ENCODE measurements at places on chromosomes 5 and 9.

DNA sequence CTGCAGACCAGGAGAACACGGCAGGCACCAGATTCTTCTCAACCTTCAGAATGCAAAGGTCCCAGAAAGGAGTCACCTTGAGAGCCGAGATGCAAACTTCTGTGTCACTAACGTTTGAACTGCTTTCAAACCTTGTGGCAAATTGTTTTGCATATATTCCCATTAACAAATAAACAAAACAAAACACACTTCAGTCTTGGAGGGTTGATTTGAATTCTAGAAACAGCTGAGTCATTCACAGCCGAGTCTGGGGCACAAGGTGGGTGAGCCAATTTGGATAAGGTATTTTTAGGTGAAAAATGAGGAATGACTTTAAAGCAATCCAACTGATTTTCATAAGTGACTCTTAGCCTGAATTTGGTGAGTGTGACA, 38.8 kb upstream of the ANKRD33B start:
- no peak for ATAC-seq

GRCh38 chr5:147485046-147485445, 24.8 kb downstream of the DPYSL3 start:
- ATAC-seq = no peak

GRCh38 chr5:61347080-61347479, 15.0 kb downstream of the ZSWIM6 start:
- ATAC-seq = no peak

DNA sequence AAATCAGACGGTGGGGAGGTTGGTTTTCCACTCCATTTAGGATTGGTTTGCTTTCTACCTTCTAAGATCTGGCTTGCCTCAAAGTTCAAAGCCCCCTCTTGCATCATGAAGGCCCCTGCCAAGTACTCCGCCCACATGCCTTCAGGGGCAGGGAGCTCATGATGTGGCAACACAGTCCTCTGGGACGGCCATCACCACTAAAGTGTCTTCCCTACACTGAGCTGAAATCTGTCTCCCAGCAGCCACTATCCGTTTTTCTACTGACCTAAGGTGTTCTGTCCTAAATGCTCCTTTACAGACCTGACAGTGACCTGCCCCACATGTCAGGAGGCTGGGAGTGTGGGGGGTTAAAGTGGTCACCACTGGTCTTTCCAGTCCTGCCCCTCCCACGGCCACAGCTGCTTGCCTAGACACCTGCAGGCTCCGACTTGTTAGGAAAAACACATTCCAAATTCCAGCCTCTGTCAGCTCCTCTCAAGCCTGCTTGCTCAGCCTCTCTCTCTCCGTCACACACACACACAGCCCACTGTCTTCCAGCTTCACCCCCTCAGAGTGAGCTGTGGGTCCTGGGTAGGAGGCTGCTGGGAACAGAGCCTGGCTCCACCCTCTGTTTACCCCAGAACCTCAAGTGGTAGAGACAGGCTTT, 44.9 kb downstream of the SHB start:
- ATAC-seq = peak; percentile 79

- no peak for ATAC-seq
Observed at GRCh38 chr5:28473531-28474107, 1435.2 kb upstream of the CDH9 start.

DNA sequence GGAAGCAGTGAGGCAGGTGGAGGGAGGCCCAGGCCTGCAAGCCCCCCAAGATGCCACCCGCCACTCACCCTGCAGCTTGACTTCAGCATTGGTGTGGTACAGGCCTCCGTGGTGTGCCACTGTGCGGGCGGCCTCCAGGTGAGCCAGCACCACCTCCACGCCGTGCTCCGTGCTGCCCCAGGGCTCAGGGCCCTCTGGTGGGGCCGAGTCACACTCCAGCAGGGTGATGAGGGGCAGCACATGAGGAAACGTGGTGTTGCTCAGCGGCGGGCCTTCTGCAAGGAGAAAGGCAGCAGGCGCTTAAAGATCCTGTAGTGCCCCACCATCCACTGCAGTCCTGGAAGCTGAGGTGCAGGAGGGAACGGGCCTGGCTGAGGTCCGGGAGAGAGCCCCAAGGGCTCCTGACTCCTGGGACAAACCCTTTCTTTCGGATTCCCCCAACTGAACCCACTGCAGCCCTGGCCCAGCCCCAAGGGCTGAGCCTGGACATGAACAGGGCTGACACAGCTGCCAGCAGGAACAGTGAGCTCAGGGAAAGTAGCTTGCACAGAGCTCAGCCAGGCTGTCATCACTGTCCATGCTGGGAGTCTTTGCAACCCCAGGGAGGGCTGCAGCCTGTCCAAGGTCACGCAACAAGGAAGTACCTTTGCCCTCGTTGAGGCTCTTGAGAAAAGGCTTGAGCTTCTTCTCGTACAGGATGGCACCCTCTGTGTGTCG, 4.7 kb upstream of the TOR2A start:
- peak; percentile 35 for ATAC-seq

DNA sequence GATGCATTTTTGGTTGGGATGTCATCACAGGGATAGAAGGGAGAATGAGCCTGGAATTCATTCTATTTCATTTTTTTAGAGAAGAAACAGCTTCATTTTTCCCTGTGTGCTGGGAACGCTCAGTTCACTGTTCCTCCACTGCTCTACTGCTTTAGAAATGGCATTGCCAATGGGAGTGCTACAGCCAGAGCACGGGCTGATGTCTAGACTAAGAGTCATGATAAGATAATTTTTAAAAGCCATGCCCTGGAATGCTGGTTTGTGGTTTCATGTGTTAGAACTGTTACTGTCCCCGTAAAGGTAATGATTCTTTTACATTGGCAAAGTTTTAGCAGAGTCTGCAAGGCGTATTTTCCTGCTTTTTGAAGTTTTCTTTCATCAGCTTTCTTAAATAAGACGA, 119.6 kb downstream of the SEMA6A start:
- no peak for ATAC-seq

DNA sequence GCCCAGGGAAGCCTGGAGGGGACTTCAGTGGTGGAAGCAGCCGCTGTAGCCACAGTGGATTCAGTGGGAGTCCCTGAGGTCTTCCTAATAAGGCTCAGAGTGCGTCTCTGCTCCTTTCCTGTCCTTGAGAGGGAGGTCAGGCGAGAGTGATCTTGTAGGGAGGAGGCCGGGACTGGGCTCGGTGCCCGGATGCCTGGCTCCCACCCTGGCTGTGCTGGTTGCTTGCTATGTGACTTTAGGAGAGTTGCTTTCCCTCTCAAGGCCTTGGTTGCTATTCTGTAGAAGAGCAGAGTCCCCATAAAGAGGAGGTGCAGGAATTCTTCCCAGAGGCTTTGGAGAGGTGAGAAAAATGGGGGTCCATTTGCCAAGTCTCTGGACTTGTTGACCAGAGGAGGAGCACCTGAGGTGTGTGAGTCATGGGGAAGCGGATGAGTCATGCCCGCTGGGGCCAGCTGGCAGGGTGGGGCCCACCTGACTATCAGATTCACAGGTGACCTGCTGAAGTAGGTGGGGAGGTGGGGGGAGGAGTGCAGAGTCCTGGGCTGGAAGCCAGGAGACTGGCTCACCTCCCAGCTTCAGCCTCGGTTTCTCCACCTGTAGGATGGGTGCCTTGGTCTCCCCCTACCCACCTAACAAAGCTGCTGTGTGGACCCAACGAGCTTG, 13.8 kb downstream of the GSN start:
- ATAC-seq = peak; percentile 84

GRCh38 chr5:11909471-11909870, 5.2 kb upstream of the CTNND2 start:
- no peak for ATAC-seq

DNA sequence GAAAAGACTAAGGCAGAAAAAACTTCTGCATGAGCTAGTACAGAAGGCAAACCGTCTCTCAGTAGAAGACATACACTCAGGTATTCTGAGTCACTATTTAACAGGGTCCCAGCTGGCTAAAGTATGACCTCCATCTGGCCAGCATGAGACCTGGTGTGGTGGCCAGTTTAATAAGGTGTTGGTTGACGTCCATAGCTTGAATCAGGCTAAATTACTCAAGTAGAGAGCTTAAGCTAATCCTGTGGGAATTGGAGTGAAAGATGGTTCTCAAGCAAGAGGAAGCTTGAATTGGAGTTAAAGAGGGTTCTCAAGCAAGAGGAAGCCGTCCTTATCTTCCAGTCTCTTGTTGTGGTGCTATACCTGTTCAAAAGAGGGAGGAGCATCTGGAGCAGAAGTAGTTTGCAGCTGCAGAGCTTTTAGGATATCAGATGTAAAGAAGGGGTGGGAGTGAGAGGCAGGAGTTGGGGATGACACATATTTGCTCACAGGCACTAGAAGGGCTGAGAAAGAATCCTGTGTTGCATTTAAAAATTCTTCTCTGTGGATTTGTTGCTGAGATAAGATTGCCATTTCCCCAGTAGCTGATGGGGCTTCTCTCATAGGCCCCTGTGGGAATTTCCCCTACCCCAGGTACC, 136.1 kb upstream of the RUSC2 start:
- ATAC-seq = no peak

DNA sequence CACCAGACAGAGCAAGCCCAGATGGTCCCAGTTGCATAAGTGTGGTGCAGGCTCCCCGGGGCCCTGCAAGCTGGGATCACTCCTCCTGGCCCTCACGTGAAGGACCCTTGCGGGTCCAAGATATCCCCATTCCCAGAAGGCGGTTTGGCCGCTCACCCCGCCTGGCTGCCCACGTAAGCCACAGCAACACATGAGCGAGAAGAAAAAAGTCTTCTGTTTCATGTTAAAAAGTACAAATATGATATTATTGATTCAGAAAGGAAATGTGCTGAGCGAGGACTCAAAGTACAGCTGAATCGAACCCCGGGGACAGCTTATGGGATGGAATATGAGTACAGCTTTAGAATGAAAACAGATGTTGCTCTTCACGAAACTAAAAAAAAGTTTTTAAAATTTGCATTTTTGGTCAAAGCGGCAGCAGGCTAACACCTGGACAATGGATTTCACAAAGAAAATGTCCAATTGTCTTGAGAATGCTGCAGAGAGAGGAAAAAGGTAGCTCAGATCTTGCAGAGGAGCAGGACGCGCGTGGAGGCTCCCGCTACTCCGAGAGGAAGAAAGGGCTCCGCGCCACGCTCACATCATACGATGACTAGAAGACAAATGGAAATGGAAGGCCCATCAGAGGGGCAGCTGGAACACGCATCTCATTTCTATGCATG, 427.6 kb downstream of the IRX1 start:
- ATAC-seq = no peak

- ATAC-seq = no peak
Observed at GRCh38 chr5:113806250-113806649, 292.8 kb downstream of the YTHDC2 start.

GRCh38 chr9:95769473-95769872, 106.0 kb upstream of the ERCC6L2 start:
- ATAC-seq = no peak

GRCh38 chr9:84393266-84393950, 52.9 kb upstream of the SLC28A3 start:
- no peak for ATAC-seq

GRCh38 chr9:37650873-37651768, at the start of gene FRMPD1:
Gene FRMPD1 (plus strand): TSS chr9:37650954. CDS start chr9:37692642, 41,688 bp downstream.
- ATAC-seq = peak; percentile 96

DNA sequence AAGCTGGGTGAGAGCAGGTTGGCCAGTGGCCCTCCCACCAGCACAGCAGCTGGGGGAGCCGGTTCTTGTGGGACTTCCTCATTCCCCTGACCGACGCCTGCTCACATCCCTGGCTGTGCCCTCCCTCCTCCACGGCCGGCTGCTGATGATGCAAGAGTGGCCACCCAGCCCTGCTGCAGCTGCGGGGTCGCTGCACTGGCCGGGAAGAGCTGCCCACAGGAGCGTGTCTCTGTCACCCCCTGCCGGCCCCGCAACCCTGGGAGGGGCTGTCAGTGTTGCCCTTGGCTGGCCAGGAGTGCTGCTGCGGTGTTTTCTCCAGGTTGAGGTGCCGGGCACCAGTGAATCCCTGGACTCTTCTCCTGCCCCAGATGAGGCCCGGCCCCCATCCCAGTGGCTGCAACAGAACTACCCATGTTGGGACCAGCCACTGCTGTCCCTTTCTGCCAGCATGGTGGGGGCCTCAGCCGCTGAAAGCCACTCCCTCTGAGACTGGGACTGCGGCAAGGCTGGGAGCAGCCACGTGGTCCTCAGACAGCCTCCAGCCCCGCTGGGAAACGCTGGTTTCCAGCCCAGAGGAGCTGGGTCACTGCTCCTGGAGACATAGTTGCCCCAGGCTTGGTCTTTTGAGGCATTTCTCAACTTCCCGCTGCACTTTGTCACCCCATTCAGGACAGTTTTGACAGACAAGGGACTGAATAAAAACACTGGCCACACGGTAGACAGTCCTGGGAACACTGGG, 739 bp downstream of the CARD9 start:
- peak; percentile 68 for ATAC-seq

- ATAC-seq = no peak
Observed at GRCh38 chr9:23145467-23145866, 680.6 kb downstream of the ELAVL2 start.

DNA sequence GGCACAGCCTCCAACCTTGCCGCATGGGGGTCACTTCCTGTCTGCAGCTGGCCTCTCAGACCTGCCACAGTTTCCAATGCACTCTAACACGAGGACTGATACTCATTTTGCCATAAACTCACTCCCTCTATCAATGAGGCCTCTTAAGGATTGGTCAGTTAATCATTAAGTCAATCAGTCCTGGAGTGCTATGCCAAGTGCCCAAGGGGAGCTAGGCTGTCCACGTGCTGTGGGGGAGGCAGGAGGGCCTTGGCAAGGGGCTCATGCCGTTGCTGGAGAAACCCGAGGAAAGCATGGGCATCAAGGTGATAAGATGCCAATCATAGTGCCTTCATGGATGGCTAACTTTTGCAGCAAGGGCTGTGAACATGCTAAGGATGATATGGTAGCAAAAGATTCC, 1.7 kb upstream of the ALDH1B1 start:
- no peak for ATAC-seq

- ATAC-seq = no peak
Observed at GRCh38 chr5:138626333-138626944, 51.2 kb upstream of the HSPA9 start.

- peak; percentile 31 for ATAC-seq
Observed at GRCh38 chr5:78547731-78548615, 100.6 kb downstream of the LHFPL2 start.

GRCh38 chr5:42570966-42571960, 148.0 kb downstream of the GHR start:
- ATAC-seq = peak; percentile 60

- ATAC-seq = no peak
Observed at GRCh38 chr5:64594601-64595000, 88.8 kb downstream of the RGS7BP start.

DNA sequence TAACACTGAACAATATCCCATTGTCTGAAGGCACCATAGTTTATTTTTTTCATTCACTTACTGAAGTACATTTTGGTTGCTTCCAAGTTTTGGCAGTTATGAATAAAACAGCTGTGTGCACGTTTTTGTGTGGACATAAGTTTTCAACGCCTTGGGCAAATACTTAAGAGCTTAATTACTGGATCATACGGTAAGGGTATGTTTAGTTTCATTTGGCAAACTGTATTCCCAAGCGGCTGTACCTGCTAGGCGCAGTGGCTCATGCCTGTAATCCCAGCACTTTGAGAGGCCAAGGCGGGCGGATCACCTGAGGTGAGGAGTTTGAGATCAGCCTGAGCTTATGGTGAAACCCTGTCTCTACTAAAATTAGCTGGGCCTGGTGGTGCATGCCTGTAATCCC, 63.7 kb upstream of the FAM120A start:
- ATAC-seq = peak; percentile 46

Measured in esophagus mucosa (tissue), 1 donor.